ENCODE measurements at places on chromosomes 5 and 9.

DNA sequence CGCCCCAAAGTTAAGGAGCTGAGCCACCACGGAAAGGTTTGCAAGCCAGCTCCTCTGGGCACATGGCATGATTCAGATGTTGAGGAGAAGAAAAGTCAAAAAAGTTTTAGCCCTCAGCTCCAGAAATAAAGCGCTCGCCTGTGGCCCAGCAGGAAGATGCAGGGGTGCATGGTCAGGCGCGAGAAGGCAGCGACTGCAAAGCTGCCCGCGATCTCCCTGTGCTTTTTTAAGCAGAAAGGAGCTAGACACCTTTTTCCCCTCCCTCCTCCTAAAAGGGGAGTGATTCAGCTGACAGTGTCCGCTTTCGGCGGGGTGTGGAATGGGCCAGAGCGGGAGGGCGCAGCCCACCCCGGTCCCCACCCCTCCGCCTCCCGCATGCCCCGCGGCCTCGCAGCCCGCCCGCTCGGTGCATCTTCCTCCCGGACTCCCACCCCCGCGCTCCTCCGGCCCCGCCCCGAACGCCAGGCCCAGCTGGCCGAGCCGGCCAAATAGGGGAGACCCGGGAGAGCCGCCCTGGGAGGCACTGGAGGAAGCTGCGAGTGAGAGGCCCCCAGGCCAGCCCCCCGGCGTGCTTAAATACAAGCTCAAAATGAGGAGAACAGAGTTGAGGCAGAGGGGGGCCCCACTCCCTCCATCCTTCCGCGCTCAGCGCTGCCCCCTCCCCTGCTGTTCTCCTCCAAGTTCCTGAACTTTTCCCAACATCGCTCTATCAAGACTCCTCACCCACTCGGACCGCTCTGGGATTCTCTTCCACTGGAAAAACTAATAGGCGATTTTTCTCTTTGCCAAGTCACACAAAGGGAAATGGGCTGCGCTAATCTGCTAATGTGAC, at the start of gene ADAMTS12:
TSS of gene ADAMTS12 (minus strand) at position 203 of the 832 bp plus-strand sequence. CDS start at position 69, 134 bp downstream.
- DNase-seq: peak; percentile 77

DNA sequence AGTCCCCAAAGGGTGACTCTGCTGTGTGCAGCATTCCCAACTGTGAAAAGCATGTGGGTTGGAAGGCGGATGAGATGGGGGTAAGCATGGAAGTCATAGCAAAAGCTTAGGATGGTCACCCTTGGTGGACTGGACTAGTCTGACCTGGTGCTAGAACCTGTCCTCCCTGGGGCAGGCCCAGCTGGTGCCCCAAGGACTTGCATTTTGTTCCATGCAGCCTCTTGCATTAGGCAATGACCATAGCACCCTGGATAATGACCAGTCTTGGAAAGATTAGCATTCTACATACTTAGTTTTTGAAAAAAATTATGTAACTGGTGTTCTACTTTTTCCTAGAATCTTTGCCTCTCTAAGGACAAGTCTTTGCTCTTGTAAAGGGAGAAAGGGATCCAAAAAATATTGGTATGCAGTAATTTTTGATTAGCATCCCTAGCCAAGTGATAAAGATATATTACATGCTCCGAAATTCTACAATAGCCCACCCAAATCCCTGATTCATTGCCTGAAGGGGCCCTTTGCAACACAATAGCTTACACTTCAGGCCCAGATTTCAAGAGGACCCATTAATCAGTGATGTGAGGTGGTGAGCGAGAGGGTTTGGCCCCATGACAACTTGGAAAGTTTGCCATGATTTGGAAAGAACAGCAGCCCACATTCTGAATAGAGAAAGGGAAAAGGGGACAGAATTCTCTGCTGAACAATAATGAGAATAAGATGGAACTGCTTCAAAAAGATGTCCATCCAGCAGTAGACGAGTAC, 93.3 kb upstream of the CD180 start:
- DNase-seq: no peak

DNA sequence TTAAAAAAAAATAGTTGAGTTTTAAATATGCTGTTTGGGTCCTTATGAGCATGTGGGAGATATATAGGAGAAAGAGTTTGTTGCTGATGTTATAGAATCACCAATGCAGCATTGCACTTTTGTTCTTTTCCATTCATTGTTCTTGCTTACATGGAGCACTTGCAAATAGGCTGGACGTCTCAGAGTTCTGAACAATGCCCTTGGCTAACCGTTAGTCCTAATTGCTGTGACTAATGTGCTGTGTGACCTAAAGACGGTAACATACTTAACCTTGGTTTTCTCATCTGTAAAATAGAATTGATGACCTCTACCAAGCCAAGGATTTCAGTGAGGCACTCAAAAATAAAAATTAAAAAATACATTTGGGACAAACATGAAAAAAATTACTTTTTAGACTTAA, 29.8 kb downstream of the PIK3R1 start:
- no peak for DNase-seq

- DNase-seq: no peak
Observed at GRCh38 chr9:124328285-124328684, 70.5 kb downstream of the NEK6 start.

Measured in ELF-1 (cell line).